Anterior cingulate cortex (tissue), 58 donors: ENCODE measurements at places on chromosomes 4 and X.

- no peak for DNase-seq
These were observed 19.6 kb upstream of the CA5B start for GRCh38 chrX:15718283-15718970.

GRCh38 chr4:156290811-156291210 lies 337.1 kb upstream of the CTSO start:
- DNase-seq, result no peak

GRCh38 chr4:73979407-73979957 lies 2.3 kb downstream of the PF4 start:
- DNase-seq, result no peak

DNA sequence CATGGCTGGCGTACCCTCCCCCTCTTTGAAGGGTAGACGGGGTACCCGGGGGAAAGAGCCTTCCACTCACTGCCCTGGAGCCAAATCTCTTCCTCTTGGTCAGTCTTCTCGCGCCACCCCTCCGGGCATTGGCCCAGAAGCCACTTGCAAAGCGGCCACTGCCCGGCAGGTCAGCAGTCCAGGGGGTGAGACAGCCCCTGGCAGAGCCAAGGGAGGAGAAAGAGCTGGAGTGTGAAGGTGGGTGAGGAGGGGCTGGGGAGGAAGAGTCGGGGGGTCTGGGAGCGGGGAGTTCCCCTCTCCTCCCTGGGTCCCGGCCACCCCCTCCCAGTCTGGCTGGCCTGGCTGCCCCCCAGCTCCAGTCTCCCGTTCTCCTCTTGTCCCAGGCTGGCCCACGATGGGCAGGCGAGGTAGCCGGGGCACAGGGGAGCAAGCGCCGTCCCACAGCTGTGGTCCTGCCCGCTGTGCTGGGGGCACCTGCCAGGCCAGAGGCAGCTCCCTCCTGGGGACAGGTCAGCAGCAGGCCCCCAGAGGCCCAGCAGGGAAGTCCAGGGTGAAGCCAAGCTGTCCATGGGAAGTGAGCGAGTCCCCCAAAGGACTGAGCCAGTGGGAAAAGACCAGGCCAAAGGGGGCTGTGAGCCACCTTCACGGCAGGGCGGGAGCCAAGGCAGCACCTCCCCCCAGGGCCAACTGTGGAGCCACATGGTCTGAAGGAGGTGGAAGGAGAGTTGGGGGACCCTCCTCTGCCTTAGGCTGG lies 21.6 kb upstream of the DUSP9 start:
- DNase-seq, result no peak

DNA sequence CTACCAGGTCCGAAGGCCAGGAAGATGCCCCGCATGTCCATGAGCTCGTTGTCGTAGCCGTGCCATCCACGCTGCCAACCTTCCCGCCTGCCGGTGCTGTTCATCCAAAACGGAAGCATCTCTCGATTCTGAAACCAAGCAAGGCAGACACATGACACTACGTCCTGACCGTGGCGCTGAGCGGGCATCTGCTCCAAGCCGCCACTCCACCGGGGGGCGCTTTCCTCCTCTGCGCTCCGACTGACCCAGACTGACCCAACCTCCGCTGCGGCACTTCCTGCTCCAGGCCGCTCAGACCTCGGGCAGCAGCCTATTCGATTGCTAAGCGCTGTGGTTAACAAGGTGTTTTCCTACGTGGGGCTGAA lies 120.5 kb downstream of the ENPP6 start:
- peak; percentile 12 for DNase-seq
